ENCODE measurements at places on chromosomes 13 and 19.

- DNase-seq = no peak
- no peak overlapping the region for H3K4me3 ChIP-seq
- H3K27me3 ChIP-seq = peaks cover 67% of the 10 kb centered on the region
- H3K36me3 ChIP-seq = no peaks in the 10 kb centered on the region
- peaks cover 19% of the 10 kb centered on the region for H3K4me1 ChIP-seq
Observed at GRCh38 chr19:49438261-49438660, 3.1 kb downstream of the SLC17A7 start.

DNA sequence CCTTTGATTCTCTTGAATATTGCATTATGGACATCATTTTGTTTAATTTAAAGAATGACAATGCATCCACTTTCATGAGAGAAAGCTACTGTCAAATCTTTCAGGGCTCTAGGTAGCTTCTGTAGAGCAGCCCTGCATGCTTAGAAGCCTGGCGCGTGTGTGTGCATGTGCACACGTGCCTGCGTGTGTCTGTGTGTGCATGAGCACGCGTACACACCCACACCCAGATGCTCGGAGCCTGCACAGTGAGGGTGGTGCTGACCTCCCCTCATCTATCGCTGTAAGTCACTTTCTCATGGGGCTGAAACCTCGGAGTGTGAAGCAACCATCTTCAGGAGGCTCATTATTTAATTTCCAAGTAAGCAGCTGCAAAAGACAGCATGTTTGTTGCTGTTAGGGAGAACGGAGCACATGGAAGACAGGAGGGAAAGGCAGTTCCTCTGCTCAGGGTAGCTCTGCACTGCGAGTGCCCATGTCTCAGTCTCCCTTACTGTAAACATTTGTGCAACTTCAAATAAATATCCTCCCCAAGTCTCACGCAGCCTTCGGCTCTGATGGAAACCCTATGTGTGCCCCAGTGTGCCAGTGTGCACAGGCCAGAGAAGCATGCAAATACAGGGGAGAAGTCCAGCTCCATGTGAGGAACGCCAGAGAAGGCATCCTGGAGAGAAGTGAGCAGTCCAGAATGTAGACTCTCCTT, 22.8 kb downstream of the TSHZ3 start:
- no peaks in the 10 kb centered on the region for H3K36me3 ChIP-seq
- no peak overlapping the region for H3K4me3 ChIP-seq
- no peak overlapping the region for H3K27ac ChIP-seq
- no peaks in the 10 kb centered on the region for H3K27me3 ChIP-seq

DNA sequence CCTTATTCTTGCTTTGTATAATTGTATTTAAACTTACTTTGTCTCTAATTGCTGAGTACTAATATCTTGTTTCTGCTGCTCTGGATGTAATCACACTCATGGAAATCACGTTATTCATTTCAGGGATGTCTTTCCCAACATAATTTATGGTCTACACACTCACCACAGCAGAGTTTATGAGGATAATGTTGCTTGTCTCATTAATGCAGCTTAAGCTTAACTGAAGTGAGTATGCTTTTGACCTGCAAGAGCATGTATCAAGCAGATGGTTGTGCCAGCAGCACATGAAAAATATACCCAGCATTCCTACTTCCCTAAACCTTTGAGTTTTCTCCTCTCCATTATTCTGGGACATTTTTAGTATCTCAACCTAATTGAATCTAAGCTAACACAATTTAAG, 1080.9 kb downstream of the SLITRK5 start:
- H3K36me3 ChIP-seq = no peaks in the 10 kb centered on the region
- no peak overlapping the region for H3K4me3 ChIP-seq
- no peaks in the 10 kb centered on the region for H3K4me1 ChIP-seq

DNA sequence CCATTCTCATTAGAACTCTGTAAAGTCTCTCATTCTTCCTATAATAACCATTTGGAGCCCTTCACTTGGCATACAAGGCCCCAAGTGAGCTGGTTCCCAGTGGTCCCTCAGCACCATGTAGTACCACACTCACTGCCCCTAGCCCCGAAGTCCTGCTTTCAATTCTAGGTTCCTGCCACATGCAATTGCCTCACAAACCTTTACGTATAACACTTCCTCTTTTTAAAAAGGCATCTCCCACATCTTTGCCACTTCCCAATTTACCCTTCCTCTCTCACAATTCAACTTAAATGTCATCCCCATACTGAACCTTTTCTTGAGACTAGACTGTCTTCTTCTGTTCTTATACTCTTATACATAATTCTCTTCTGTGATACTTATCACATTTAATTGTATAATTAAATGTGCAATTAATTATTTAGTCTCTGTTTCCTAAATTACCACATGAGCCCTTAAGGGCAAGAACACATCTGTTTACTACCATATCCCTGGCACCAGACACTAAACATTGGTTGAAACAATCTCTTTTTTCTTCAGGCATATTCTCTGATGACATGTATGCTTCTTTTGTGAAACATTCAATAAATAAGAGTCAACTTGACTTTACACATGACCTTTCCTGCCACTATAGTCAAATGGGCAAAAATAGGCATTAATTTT, 304.0 kb downstream of the SPRY2 start:
- no peak for DNase-seq
- H3K27me3 ChIP-seq = no peaks in the 10 kb centered on the region
- H3K27ac ChIP-seq = peak overlapping the region; percentile 85
- H3K36me3 ChIP-seq = no peaks in the 10 kb centered on the region

- no peaks in the 10 kb centered on the region for H3K4me1 ChIP-seq
- no peaks in the 10 kb centered on the region for H3K27me3 ChIP-seq
- H3K27ac ChIP-seq = no peak overlapping the region
- no peak overlapping the region for H3K4me3 ChIP-seq
- DNase-seq = no peak
Observed at GRCh38 chr13:113354831-113355610, 8.9 kb downstream of the GRTP1 start.

DNA sequence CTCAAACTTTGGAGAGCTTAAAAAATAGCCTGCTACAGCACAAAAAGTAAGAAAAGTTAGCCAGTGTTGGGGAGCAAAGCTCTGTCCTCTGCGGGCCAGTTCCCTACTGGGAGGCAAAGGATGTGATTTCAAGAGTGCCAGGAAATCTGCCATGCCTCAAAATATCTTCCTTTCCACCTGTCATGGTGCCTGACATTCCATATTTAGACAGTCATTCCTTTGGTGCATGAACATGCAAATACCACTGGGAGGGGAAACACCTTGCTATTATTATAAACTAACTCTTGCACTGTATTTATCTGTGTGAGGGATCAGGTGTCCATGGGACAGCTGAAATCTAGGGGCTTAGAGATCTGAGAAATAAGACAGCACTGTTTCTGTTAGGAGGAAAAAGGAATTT, 10.3 kb downstream of the FREM2 start:
- no peak for DNase-seq
- no peak overlapping the region for H3K27ac ChIP-seq
- no peaks in the 10 kb centered on the region for H3K36me3 ChIP-seq
- no peaks in the 10 kb centered on the region for H3K4me1 ChIP-seq
